ENCODE measurements at places on chromosomes 1 and 21.
A peak's percentile ranks its signal among the peaks of the same experiment; 100 is the strongest.

GRCh38 chr1:186848509-186849130 is 19.9 kb downstream of the PLA2G4A start:
- no peak for DNase-seq

- no peak for DNase-seq
Measured at GRCh38 chr1:153848805-153849204, 73.6 kb downstream of the SLC27A3 start.

DNA sequence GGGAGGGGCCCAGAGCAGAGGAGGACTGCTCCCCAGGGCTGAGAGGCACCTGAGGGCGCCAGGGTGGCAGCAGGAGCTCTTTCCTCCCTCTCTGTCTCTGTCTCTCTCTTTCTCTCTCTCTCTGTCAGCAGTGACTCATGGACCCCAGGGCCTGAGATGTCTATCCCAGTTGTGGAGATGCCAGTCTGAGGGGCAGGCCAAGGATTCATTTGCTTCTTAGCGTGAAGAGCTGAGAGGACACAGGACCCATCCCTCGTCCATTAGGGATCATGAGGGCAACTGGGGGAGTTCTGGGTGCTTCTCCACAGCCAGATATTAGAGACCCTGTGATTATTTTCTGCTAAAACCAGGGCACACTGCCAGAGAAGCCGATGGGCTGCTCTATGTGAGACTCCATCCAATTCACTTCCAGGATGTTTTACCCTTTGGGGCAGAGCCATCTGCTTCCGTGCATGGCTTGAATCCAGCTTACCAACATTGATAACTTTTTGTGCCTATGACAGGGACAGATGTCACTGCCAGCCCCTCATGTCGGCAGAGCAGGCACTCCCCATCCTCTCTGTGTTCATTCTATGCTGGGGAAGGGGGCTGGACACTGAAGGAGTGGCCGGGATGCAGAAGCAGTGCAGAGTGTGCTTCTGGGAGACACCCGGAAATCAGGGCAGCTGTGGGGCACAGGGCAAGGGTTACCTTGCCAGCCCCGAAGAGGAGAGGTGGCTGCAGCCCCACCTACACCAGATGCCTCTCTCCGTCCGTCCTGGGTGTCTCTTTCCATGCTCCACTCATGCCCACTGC is 4.1 kb upstream of the PCBP3 start:
- DNase-seq, result no peak

DNA sequence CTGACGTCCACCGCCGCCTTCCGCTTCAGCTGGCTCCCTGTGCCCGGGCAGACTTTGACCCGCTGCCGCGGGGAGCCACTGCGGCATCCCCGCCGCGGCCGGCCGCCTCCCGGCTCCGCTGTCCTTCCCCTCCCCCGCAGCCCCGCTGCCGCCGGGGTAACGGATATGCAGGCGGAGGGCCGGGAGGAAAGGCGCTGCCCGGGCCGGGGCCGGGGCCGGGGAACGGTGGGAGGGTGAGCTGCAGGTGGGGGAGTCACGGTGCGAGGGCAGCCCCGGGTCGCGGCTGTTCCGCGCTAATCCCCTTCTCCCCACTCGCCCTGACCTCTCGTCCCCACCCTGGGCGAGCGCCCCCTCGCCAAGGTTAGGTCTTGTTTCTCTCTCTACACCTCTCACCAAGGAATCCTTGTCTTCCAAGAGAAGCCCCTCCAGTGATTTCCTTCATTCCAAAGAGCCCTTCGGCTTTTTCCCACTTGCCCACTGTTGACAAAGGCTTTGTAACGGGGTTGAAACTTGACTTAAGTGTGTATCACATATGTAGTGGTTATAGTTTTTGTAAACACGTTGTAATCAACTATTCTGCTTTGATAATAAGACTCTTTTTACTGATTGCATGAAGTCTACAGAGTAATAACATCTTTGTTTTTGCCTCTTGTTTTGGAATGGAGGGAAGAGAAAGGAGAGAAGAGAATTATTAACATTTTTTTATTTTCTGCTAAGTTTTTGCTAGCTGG is 669 bp downstream of the XPR1 start:
- DNase-seq, result peak; percentile 36

GRCh38 chr1:2344121-2344681 is 47.2 kb downstream of the MORN1 start:
- no peak for DNase-seq

GRCh38 chr1:40794974-40795715 is 11.6 kb downstream of the KCNQ4 start:
- no peak for DNase-seq

DNA sequence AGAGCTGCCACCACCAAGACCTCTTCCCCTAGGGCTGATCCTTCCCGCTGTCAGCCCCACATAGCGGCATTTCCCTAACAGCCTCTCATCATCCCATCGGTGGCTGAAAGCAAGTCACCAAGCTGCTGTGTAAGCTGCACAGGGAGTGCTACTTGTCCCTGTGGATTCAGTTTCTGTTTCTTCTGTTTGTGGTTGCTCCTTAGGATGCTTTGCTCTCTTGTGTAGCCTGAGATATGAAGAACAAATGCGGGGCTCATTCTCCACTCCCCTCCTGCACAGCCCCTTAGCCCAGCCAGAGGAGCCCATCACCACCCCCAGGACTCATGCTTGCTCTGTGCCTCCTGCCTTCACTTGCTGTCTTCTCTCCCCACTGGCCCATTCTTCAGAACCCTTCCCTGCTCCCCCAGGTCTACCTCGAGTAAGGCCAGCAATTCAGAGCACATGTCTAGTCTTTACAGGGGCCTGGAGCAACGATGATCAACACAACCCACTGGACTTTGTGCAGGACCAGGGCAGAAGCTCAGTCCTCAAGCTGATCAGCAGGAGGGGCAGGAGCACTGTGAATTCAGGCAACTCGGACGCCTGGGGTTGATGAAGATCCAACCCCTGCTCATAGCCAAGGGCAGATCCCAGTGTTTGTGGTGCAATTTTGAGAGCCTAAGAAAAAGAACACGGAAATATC is 82.6 kb upstream of the GALNT2 start:
- no peak for DNase-seq

GRCh38 chr1:43247256-43247921 is 22.4 kb upstream of the TMEM125 start:
- DNase-seq, result no peak

- DNase-seq, result no peak
Measured at GRCh38 chr1:116870300-116870699, 39.4 kb upstream of the PTGFRN start.

- DNase-seq, result no peak
Measured at GRCh38 chr1:246295968-246296367, 211.1 kb downstream of the SMYD3 start.

- DNase-seq, result no peak
Measured at GRCh38 chr1:38671221-38671620, 188.4 kb downstream of the RRAGC start.

GRCh38 chr1:47682198-47682597 is 244.4 kb downstream of the FOXD2 start:
- DNase-seq, result no peak

DNA sequence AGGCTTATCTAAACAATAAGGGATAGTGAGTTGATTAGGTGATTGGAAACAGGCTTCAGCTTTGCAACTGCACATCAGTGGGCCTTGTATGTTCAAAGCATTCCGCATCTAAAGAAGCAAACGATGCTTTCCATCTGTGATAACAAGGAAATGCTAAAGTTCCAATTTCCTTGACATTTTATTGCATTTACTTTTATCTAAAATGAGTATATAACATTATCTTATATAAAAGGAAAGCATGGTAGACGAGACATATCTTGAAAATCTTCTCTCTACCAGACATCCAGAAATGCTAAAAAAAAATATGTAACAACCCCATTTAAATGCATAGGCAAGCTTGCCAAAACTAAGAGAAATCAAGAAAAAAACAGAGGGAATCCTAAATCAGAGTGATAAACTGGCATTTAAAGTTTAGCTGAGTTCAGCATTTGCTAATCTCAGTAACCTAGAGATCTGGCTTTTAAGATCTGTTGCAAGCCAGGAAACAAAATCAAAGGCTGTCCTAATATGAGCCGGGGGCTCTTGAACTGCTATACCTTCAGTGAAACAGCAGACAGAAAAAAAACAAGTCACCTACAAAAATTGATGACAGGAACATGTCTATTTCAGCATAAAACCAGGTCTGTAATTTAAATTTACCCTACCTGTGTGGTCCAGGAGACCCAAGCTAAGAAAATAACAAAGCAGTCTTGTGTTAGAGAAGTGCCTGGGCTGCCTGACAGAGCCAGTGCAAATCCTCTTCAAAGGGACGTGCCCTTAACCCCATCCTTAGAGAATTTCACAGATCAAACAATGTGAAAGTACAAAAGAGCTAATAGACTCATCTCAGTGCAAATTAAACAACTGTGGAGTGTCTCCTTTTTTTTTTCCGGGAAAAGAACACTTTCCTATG is 3.1 kb upstream of the RGS13 start:
- DNase-seq, result no peak

DNA sequence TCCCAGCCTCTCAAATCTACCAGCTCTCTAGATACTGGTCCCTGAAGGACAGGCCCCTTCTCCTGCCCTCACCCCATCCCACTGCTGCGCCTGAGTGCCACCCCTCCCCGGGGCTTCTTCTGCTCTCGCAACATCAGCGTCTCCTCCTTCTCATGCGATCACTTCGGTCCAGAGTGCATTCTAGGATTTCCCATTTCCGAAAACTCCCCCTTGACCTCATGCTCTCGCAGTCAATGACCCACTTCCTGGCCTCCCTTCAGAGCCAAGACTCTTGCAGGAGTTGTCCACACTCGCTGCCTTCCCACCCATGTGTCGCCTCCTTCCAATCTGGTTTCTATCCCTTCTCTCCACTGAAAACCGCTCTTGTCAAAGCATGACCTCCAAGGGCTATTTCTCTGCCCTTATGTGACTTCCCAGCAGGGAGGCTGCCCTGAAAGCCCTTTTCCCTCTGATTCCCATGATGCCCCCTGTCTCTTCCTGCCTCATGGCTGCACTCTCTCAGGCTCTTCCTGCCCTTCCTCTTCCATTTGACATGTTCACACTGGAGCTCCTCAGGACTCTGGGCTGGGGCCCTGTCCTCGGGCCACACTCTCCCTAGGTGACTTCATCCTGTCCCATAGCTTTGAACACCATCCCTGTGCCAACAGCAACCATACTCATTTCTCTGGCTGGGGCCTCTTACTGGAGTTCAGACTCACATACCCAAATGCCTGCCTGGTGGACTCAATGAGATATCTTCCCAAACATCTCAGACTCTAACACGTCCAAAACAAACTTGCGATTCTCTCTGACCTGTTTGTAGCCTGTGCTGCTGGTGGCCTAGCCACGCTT is 46.0 kb downstream of the LDLRAD2 start:
- no peak for DNase-seq

- no peak for DNase-seq
Measured at GRCh38 chr1:90708236-90708786, 8.8 kb downstream of the BARHL2 start.

GRCh38 chr1:41936107-41936506 is 17.4 kb upstream of the HIVEP3 start:
- no peak for DNase-seq

DNA sequence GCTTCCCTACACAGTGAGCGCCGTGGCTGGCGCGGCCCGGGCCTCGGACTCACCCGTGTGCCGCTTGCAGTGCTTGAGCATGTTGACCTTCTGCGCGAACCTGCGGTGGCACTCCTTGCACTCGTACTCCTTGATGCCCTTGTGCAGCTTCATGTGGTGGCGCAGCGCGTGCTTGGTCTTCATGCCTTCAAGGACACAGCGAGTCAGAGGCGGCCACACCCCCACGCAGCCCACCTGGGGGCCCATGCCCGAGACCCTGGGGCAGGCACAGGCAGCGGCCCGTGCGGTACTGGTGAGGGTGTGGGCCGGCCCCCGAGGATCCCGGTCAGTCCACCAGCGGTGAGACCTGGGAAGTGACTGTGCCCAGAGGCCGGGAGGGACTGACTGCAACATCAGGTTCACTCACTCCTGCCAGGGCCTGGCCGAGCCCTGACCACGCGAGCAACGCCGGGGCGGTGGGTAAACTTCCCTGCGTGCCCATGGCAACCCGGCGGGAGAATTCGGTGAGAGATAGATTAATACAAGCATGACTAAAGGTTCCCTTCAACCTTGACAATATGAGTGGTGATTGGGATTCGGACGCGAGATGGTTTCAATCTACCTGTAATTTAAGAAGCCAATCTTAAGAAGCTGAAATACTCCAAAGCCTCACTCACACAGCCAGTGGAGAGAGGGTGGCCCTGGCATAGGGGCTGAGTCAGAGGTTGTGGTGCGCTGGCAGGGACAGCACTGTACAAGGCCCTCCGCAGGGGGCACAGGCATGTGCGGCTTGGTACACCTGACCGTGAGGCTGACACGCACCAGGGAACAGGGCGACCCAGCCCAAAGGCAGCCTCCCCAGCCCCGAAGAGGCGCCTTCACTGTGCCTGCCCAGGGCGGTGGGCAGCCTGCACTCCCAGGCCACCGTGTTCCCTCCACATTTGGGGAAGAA is 49.1 kb upstream of the RIPK4 start:
- no peak for DNase-seq

DNA sequence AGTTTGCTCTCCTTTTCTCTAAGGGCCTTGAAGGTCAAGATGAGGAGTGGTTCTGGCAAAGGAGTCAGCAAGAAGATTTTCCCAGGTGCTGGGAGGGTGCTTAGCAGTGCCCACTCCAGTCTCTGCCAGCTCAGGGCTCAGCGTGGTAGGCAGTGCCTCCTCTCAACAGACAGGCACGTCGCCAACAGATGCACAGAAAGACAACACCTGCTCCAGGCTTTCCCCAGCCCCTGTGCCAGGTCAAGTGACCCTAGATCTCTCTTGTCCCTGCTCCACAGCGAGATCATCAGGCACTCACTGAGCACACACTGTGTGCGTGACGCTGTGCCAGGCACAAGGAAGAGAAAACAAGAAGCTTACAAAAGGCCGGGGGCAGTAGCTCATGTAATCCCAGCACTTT is 86.0 kb downstream of the CASZ1 start:
- no peak for DNase-seq

DNA sequence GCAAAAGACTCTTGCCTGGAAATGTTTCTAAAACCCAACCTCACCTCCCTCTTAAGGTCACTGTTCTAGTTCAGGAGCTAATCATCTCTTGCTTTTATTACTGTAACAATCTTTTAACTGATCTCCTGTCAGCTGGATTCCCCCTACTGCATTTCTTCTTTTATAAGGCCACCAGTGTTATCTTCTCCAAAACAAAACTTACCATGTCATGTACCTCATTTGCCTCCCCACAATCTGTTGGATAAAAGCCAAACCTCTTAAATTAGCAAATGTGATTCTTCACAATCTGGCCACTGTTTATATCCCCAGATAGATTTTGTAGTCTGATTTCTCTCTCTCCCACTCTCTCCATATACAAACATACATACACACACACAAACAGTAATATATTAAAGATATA is 143.3 kb downstream of the DENND1B start:
- no peak for DNase-seq
